ENCODE measurements at places on chromosomes 2 and 18. TPM values are rescaled to one million over a fixed set of nuclear protein-coding genes. Genes with fewer than 3 reads are reported as not detected.

The CRYGC gene
- total RNA-seq, result not detected

The SLC14A1 gene
- 6.0 TPM for total RNA-seq

DNA sequence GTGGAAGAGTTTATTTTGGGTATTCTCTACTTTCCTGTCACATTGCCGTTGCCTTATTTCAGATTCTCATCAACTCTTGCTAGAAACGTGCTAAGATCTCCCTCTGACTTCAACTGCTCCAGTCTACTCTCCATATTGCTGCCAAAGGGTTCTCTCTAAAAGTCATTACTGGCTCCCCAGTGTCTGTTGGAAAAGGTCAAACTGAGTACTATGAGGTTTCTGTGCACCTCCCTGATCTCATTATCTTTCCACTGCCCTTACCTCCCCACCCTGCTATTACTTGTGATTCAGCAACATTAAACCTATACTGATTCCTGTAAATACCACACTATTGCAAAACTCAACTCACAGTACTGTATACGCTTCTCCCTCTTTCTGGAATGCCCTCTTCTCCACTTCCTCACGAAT, 1.9 kb upstream of the KRCC1 start:
- H3K36me3 ChIP-seq, result peaks cover 32% of the 10 kb centered on the region
- peak overlapping the region; percentile 55 for H3K4me3 ChIP-seq
- peak overlapping the region; percentile 71 for H3K27ac ChIP-seq
- no peak for DNase-seq
- H3K4me1 ChIP-seq, result peaks cover 53% of the 10 kb centered on the region

DNA sequence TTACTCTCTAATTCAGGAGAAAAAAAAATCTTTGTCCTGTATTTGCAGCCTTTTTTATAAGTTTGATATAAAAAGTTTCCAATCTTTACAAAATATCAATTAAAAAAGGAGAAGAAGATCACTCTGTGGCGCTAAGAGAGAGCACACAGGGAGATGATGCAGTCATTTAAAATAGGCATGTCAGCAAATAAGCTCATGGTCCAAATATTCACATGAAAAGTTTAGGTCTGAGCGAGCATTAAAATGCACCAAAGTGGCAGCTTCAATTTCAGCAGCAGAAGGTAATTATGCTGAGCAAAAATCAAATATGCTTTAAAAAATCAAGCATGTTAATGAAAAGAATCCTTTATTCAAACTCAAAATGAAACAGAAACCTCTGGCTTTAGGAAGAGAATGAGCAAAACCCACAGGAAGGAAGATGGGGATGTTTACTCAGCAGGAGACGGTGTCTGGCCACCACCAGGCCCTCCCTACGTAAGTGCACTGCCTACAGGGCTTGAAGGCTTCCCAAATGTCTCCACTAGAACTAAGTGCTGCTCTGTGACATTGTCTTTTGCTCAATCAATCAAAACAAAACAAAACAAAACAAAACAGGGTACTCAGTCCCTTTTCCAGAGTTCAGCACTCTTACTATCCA, 120.4 kb downstream of the L3MBTL4 start:
- H3K4me3 ChIP-seq, result no peak overlapping the region
- no peaks in the 10 kb centered on the region for H3K36me3 ChIP-seq

- no peak overlapping the region for H3K27ac ChIP-seq
- peaks cover 2% of the 10 kb centered on the region for H3K4me1 ChIP-seq
- DNase-seq, result no peak
- peaks cover 80% of the 10 kb centered on the region for H3K27me3 ChIP-seq
- H3K4me3 ChIP-seq, result no peak overlapping the region
Observed at GRCh38 chr2:118849226-118850167, 2.0 kb upstream of the EN1 start.

GRCh38 chr2:151315381-151315903, 26.0 kb upstream of the NMI start:
- peaks cover 11% of the 10 kb centered on the region for H3K4me1 ChIP-seq
- no peak overlapping the region for H3K27ac ChIP-seq
- peaks cover 9% of the 10 kb centered on the region for H3K27me3 ChIP-seq

DNA sequence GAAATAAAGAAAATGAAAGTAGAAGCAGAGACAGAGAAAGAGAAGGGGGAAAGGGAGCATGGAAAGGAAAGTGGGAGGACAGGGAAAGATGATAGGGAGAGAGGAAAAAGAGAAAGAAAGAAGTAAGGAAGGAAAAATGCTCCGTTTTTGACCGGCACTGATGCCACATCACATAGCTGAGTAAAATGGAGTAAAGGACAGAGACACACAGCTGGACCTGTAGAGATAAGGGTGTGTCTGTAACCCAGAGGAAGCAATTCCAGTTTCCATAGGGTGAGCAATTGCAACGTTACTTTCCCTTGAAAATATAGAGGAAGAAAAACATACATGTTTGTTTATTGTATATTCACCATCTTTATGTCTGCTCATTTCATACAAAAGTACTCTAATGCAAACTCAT, 1866.9 kb upstream of the PIK3C3 start:
- no peak overlapping the region for H3K27ac ChIP-seq
- no peak for DNase-seq
- no peaks in the 10 kb centered on the region for H3K36me3 ChIP-seq
- H3K27me3 ChIP-seq, result no peaks in the 10 kb centered on the region
- no peak overlapping the region for H3K4me3 ChIP-seq
- no peaks in the 10 kb centered on the region for H3K4me1 ChIP-seq

DNA sequence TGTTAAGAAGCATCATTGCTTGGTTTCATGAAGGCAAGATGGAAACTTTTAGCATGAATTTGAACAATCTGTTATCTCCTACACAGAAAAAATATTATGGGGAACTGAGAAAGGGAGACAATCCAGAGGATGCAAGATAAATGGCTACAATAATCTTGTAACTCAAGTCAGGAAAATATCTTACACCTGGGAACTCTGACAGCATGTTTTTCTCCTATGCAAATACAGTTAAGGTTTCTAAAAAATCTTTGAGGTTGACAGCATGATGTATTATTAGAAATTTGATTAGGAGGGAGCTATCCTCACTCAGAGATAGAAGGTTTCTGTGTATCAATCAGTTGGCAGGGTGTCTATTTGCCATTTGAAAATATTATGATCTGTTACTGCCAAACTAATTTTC, 75.6 kb downstream of the GPD2 start:
- H3K27ac ChIP-seq, result no peak overlapping the region
- no peak for DNase-seq
- peaks cover 2% of the 10 kb centered on the region for H3K4me1 ChIP-seq
- H3K36me3 ChIP-seq, result peaks cover 40% of the 10 kb centered on the region
- no peak overlapping the region for H3K4me3 ChIP-seq
- no peaks in the 10 kb centered on the region for H3K27me3 ChIP-seq

GRCh38 chr2:72859831-72860262, 27.4 kb upstream of the SPR start:
- DNase-seq, result peak; percentile 27
- H3K4me1 ChIP-seq, result peaks cover 11% of the 10 kb centered on the region
- no peak overlapping the region for H3K4me3 ChIP-seq
- no peaks in the 10 kb centered on the region for H3K36me3 ChIP-seq
- H3K27ac ChIP-seq, result no peak overlapping the region

GRCh38 chr18:3234457-3234856, 13.1 kb upstream of the MYL12A start:
- H3K27ac ChIP-seq, result no peak overlapping the region
- H3K4me3 ChIP-seq, result no peak overlapping the region
- no peak for DNase-seq
- no peaks in the 10 kb centered on the region for H3K36me3 ChIP-seq
- no peaks in the 10 kb centered on the region for H3K27me3 ChIP-seq

DNA sequence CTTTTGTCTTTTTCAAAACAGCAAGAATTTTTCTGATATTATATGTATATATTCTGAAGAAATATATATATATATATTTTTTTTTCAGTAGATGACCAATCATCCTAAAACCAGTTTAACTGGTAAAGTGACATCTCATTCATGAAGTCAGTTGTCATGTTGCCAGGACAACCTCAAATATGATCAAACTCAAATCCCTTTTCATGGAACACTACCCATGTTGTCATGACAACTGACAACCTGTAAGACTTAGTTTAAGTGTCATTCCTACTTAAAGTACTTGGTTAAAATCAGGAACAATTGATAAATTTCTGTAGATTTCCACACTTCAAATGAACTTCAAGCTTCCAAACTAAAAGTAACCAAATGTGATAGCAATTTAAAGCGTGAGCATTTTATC, 101.8 kb upstream of the ERBB4 start:
- no peak overlapping the region for H3K27ac ChIP-seq
- H3K36me3 ChIP-seq, result no peaks in the 10 kb centered on the region
- no peak for DNase-seq
- no peaks in the 10 kb centered on the region for H3K27me3 ChIP-seq
- no peak overlapping the region for H3K4me3 ChIP-seq

GRCh38 chr2:44886414-44886813, 55.1 kb upstream of the SIX3 start:
- H3K27ac ChIP-seq, result no peak overlapping the region
- DNase-seq, result no peak
- H3K4me1 ChIP-seq, result no peaks in the 10 kb centered on the region
- H3K36me3 ChIP-seq, result no peaks in the 10 kb centered on the region
- no peak overlapping the region for H3K4me3 ChIP-seq

- H3K27ac ChIP-seq, result no peak overlapping the region
- no peaks in the 10 kb centered on the region for H3K4me1 ChIP-seq
- no peak for DNase-seq
- no peaks in the 10 kb centered on the region for H3K27me3 ChIP-seq
- no peak overlapping the region for H3K4me3 ChIP-seq
- no peaks in the 10 kb centered on the region for H3K36me3 ChIP-seq
Observed at GRCh38 chr18:64402636-64403035, 253.7 kb upstream of the LINC00305 start.

DNA sequence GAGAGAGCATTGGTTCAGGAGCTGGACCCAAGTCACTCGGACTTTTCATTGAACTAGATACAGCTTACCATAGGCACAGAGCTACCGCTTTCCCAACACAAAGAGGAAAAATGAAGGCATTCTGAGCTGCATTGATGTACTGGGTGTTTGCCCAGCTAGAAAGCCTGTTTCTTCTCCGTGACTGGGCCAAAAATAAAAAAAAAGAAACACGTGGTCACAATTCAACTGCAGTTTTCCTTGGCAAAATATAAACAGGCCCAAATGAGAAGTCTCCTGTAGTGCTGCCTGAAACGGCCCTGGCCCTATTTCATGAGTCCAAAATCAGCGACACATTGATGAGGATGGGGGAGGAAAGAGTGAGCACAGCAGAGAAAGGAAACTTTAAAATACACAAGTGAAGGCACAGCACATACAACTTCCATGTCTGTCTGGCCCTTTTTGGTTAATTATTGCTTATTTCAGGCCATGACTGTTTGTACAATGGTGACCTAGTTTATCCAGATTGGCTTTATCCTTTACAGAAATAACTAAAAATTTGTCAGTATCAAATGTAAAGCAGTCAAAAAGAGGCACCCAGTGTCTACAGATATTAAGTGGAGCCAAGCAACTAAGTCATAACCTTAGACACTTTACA, 179.7 kb downstream of the ICOS start:
- H3K27ac ChIP-seq, result no peak overlapping the region
- peaks cover 49% of the 10 kb centered on the region for H3K4me1 ChIP-seq
- no peak overlapping the region for H3K4me3 ChIP-seq

The DTNA gene
- 0.73 TPM for total RNA-seq

DNA sequence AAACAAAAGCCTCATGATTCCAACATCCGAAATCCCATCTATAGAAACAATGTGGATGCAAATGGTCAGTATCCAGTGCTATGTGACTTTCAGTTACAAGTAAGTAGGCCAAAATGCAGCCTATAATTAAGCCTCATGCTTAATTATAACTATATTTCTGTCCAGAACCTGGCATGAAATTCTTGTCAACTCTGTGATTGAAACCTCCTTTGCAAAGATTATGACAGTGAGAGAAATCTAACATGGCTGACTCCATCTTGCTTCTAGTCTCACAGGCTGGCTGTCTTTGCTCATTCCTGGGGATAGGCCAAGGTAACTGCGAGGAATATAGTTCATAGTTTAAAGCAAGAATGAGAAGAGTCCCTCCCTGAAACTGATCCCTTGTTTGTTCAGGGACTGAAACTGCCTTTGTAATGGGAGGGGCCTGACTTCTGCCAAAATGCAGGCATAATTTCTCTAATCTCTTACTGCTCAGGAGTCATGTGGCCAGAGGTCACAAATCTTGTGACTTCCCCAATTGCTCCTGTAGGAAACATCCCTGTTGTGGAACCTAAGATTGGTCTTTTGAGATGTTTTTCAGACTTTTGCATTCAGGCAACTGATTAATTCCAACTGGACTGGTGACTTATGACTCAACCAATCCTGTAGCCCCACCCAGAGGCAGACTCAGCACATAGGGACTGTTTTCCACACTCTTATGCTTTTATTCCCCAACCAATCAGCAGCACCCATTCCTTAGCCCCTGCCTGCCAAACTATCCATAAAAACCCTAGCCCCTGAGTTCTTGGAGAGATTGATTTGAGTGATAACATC, 84.5 kb upstream of the TLK1 start:
- no peak overlapping the region for H3K27ac ChIP-seq
- H3K4me1 ChIP-seq, result peaks cover 40% of the 10 kb centered on the region
- H3K36me3 ChIP-seq, result peaks cover 23% of the 10 kb centered on the region
- peaks cover 3% of the 10 kb centered on the region for H3K27me3 ChIP-seq
- DNase-seq, result no peak

DNA sequence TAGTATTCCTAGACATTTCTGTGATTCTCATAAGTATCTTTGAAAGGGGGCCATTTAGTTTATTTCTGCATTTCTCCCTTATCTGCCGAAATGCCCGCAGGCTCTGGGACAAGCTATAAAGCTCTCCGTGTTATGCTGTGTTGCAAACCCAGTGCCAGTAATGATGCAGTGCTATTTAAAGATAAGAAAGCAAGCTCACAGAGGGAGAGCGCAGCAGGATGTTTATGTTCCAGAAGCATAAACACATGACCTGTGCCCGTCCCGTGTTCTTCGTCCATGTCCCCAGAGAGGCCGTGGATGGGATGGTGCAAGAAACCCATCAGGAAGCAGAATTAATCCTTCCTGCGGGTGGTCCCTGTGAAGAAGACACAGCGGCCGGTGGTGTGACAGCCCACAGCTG, 99.4 kb downstream of the NEDD4L start:
- no peaks in the 10 kb centered on the region for H3K4me1 ChIP-seq
- H3K27me3 ChIP-seq, result peaks cover 4% of the 10 kb centered on the region
- no peak overlapping the region for H3K4me3 ChIP-seq
- no peaks in the 10 kb centered on the region for H3K36me3 ChIP-seq
- DNase-seq, result no peak

DNA sequence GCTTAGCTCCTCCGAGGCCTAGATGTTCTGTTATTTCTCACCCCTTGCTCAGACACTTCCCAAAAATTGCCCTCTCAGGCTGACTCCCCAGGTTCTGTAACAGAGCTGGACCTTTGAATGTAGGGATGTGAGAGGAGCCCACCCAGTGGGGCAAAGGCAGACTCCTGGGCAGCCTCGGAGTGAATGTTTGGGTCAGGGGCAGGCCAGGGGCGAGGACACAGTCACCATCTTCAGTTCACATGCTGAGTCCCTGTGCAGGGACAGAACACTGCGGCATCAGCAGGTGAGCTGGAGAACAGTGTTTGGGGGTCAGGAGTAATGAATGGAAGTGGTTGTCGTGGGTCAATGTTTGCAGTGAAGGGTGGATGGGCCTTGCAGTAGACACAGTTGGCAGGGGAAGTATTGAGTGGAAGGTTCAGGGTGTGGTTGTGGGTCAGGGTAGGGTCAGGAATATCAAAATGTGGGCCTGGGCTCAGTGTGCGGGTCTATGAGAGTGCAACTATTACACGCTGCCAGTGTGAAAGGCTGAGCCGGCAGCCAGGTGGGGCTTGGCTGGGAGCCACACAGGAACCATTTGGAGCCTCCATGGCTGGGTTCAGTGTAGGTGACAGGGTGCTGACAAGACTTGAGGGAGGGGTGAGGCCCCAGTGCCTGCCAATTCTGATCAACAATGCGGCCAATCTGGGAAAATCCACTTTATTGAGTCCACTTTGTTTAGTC, 4.4 kb downstream of the IHH start:
- H3K4me1 ChIP-seq, result peaks cover 2% of the 10 kb centered on the region
- peaks cover 37% of the 10 kb centered on the region for H3K27me3 ChIP-seq
- no peak overlapping the region for H3K4me3 ChIP-seq
- no peak for DNase-seq
- H3K27ac ChIP-seq, result no peak overlapping the region

The DNAJC5G gene
- not detected for total RNA-seq

Measured in activated T-helper 2 cell treated with anti-CD3 and anti-CD28 coated beads, Interferon-gamma antibody, Interleukin-2, Interleukin-4, amounts not matched to agents 10 μg/mL and 5 μg/mL and 100 μg/mL, durations not matched to agents 14 hours and 24 hours and 36 hours (primary cell).